ENCODE measurements at places on chromosomes 1 and 21.

GRCh38 chr21:15172963-15173362 is 108.2 kb upstream of the NRIP1 start:
- no peak for DNase-seq

GRCh38 chr21:35351434-35351833 is 302.3 kb upstream of the RUNX1 start:
- peak; percentile 7 for DNase-seq

- no peak for DNase-seq
Measured at GRCh38 chr1:35633547-35633946, 7.8 kb downstream of the PSMB2 start.

DNA sequence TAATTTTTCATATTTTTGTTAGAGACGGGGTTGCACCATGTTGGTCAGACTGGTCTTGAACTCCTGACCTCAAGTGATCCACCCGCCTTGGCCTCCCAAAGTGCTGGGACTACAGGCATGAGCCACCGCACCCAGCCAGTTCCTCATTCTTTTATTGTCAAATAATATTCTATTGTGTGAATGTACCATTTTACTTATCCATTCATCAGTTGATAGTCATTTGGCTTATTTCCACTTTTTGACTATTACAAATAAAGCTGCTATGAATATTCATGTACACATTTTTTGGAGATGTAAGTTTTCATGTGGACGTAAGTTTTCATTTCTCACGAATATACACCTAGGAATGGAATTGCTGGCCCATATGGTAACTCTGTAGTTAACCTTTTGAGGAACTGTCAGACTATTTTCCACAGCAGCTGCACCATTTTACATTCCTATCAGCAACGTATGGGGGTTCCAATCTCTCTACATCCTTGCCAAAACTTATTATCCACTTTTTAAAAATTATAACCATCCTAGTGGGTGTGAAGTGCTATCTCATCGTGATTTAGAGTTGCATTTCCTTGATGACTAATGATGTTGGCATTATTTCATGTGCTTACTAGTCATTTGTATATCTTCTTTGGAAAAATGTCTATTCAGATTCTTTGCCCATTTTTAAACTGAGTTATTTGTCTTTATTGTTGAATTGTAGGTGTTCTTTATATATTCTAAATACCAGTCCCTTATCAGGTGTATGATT is 12.7 kb downstream of the PACC1 start:
- DNase-seq: peak; percentile 33

- DNase-seq: no peak
Measured at GRCh38 chr1:153801028-153801625, 25.9 kb downstream of the SLC27A3 start.

DNA sequence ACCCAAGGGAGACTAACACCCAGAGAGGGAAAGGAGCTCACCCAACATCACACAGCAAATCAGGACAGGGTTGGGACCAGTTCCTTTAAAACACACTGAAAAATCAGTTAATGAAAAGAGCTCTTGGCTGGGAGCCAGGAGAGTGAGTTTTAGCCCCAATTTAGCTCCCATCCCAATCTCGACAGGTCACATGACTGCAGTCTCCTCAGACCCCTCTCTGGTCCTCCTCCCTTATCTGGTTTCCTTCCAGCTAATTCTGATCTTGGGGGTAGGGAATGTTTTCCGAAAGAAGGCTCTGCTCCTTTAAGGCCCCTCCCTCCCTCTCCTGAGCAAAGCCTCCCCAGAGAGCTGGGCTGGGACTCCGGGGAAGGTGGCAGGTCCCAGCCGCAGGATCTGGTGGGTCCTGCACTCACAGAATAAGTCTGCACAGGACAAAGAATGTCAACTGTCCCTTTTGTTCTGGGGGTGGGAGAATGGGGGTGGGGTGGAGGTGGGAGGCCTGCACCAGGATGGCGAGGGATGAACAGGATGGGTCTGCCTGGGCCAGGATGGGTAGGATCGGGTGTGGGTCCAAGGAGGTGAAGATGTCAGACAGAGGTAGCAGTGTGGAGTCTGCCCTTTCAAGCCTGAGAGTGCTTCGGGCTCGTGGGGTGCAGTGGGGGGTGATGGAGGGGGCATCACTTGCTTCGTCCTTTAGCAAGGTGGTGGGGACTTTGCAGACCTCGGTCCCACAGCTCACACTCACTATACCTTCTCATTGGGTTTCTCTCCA is 57.3 kb upstream of the SSBP3 start:
- DNase-seq: no peak

- peak; percentile 29 for DNase-seq
Measured at GRCh38 chr1:151147665-151148064, 1.2 kb upstream of the SEMA6C start.

DNA sequence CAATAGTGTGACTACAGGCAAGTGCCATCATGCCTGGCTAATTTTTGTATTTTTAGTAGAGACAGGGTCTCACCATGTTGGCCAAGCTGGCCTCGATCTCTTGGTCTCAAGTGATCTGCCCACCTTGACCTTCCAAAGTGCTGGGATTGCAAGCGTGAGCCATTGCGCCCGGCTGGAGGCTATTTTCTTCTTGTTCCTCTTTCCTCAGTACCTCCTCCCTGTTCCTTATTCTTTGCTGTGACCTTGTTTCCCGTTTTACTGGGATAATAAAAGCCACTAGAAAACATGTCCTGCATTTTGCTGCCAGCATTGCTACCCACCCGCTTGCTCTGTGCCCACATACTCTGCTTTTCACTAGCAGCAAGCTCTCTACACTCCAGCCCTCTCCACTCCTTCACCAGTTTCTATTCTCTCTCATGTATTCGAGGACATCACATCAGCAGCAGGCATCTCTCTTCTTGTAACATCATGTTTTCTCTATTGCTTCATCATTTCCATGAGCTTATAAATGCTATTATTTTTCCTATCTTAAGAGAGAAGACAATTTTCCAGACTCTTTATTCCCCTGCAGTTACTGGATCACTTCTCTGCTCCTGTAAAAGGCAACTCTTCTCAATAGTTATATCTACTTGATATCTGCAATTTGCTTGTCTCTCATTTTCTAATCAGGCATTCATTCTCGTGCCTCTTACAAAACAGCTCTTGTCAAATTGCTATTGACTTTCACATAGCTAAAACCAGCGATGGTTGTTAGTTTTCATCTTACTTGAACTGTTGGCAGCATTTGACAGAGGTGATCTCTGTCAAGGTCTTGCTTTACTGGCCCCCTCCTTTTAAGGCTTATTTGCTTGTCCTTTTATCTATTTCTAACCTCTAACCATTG is 34.5 kb upstream of the C21orf91 start:
- no peak for DNase-seq

DNA sequence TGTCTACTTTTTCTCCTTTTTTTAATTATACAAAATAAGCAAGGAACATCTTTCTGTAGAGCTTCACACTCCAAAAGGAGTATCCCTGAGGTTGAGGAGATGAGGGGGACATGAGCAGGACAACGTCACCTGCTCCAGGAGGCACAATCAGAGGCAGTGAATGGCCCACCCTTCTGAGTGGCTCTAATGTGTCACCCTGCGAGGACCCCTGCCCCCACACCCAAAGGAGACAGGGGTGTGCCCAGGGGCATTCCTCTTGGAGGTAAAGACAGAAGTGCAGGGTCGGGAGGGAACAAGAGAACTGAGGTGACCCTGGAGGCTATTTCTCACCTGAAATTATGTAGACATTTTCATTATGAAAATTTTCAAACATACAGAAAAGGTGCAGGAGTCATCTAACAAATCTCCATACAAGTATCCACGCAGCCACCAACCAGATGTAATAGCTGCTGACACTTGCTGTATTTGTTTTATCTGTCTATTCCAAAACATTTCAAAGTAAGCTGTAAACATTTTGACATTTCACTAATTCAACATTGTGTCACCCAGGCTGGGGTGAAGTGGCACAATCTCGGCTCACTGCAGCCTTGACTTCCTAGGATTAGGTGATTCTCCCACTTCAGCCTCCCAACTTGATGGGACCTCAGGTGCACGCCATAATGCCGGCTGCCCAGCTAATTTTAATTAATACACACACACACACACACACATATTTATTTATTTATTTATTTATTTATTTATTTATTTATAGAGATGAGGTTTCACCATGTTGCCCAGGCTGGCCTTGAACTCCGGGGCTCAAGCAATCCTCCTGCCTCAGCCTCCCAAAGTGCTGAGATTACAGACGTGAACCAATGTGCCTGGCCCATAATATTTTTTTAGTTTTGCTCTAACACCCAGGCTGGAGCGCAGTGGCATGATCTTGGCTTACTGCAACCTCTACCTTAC is 70.7 kb downstream of the RUNX3 start:
- DNase-seq: no peak

DNA sequence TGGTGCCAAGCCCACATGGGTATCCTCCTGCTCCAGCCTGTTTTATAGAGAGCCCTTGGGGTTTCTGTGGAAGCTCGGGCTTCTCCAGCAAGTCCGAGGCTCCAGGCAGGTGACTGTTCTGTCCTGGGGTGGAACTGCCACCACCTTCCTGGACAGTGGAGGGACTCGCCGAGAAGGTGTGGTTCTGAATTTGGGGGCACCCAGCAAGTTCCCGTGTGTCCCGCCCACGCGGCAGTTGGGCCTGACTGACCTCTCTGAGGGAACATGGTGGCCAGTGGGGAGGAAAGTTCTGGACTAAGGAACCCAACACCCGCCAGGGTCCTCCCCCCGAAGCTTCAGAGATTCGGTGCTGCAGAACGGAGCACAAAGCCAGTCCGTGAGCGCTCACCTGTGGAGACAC is 158.1 kb upstream of the C1orf174 start:
- DNase-seq: no peak

Measured in renal cortical epithelial cell (primary cell).